Uterus (tissue), 4 donors: ENCODE measurements at places on chromosomes 7 and 10. TPM values are rescaled to one million over a fixed set of nuclear protein-coding genes. Genes with fewer than 3 reads are reported as not detected.

Gene SLC29A3
- 13.8 TPM for total RNA-seq

Gene NODAL
- total RNA-seq, result not detected

Gene DMBT1
- 0.15 TPM for total RNA-seq

Gene ANKRD61
- total RNA-seq, result not detected

Gene PIK3AP1
- total RNA-seq, result 1.7 TPM

Gene EXOC6
- 4.9 TPM for total RNA-seq

Gene PLCE1
- total RNA-seq, result 7.1 TPM

Gene ENTPD1
- total RNA-seq, result 42.4 TPM

DNA sequence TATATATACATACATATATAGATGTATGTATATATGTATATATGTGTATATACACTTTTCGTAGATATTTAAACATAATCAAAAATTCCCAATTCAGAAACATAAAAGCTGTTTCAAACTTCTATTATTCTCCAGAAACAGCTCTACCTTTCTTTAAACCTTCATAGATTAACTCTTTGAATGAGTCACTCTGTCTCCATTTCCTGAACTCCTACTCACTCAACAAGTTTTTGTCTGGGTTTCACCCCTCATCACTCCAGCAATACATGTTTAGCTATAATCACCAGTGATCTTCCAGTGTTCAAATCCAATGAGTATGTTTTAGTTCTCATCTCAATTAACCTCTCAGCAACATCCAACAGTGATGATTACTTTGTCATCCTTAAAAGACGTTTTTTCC lies 9.6 kb downstream of the DGKB start:
- DNase-seq, result no peak
- H3K4me1 ChIP-seq, result no peaks in the 10 kb centered on the region
- no peaks in the 10 kb centered on the region for H3K27me3 ChIP-seq
- peaks cover 3% of the 10 kb centered on the region for H3K36me3 ChIP-seq
- H3K27ac ChIP-seq, result no peak overlapping the region

DNA sequence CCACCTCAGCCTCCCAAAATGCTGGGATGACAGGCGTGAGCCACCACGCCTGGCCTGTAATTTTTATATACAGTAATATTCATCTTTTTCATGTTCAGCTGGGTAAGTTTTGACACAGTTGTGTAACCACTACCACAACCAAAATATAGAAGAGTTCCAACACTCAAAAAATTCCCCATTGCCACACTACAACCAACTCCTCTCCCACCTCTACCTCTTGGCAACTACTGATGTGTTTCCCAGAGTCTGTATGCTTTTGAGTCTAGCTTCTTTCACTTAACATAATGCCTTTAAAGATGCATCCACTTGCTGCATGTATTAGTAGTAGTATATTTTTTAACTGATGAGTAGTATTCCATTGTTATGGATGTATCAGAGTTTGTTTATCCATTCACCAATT lies 90.7 kb downstream of the SRPK2 start:
- H3K4me3 ChIP-seq, result no peak overlapping the region
- no peaks in the 10 kb centered on the region for H3K27me3 ChIP-seq
- no peaks in the 10 kb centered on the region for H3K36me3 ChIP-seq
- DNase-seq, result no peak

DNA sequence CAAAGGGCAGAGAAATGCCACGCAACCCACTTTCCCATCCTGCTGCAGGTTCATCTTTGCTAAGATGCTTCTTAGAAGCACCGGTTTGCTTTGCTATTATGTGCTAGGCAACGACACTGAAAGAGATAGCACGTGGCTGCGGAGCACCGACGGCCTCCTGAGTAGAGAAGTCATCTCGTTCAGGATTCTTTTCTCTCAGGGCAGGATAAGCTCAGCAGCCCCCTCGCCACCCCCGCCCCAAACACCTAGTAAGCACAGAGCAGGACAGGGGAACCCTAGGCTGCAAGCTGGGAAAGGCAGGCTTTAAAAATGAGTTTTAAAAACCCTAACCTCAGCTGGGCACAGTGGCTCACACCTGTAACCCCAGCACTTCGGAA lies 15.0 kb downstream of the ASB13 start:
- no peaks in the 10 kb centered on the region for H3K36me3 ChIP-seq
- DNase-seq, result no peak
- no peak overlapping the region for H3K27ac ChIP-seq
- H3K4me1 ChIP-seq, result no peaks in the 10 kb centered on the region
- no peaks in the 10 kb centered on the region for H3K27me3 ChIP-seq

DNA sequence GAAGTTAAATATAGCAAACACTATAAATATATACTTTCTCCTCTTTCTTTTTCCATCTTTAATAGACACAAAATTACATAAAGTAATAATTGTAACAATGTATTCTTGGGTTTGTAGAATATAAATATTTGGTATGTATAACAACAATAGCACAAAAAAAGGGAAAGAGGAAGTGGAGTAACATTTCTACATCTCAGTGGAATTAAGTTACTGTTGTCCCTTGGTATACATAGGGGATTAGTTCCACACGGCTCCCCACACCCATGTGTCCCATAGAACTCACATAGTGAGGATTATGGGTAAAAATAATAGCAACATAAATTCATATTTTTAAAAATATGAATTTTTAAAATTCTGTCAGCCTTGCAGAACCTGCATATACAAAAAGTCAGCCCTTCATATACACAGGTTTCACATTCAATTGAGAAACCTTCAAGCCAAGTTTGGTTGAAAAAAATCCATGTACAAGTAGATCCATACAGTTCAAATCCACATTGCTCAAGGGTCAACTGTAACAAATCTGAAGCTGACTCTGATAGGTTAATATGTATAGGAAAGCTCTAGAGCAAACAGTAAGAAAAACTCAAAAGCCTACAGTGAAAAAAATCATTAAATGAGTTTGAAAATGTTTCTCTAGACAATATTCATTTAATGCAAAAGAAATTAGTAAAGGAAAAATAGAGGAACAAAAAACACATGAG lies 92.4 kb downstream of the HYCC1 start:
- no peaks in the 10 kb centered on the region for H3K4me1 ChIP-seq
- no peak overlapping the region for H3K4me3 ChIP-seq
- no peaks in the 10 kb centered on the region for H3K27me3 ChIP-seq
- H3K36me3 ChIP-seq, result no peaks in the 10 kb centered on the region

DNA sequence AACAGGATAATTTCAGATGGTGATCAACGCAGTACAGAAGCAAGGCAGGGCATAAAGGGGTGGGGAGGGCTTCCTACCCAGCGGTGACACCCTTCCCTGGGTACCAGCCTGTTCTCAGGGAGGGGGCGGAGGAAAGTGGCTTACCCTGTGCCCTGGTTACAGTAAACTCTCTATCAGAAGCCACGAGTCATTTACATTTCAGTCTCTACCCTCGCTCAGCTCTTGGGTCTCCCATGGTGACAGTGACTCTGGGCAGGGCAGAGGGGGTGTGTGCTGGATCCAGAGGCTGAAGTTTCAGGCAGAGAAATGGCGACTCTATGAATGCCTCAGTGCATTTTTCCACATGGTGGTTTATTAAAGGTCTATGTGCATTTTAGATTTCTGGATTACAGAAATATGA lies 107.0 kb downstream of the ADARB2 start:
- H3K27ac ChIP-seq, result no peak overlapping the region
- no peaks in the 10 kb centered on the region for H3K4me1 ChIP-seq
- H3K4me3 ChIP-seq, result no peak overlapping the region
- H3K36me3 ChIP-seq, result no peaks in the 10 kb centered on the region

DNA sequence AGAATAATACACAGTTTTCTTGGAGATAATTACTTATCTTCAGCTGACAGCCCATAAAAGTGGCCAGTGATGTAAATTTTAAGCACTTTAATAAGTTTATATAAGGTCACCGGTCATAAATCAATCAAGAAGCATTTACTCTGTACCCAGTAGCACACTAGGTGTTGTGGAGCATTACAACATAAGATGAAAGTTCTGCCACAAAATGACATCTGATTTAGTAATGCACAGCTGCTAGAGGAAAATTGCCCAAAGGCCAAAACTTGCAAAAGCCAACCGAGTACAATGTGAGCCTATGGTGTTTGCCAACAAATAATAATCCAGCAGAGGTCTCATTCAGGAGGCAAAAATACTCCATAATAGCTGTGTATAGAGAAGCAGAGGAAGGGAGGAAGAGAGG lies 63.6 kb downstream of the GPR37 start:
- H3K4me1 ChIP-seq, result no peaks in the 10 kb centered on the region
- no peak overlapping the region for H3K4me3 ChIP-seq
- H3K27me3 ChIP-seq, result no peaks in the 10 kb centered on the region

- no peaks in the 10 kb centered on the region for H3K4me1 ChIP-seq
- H3K4me3 ChIP-seq, result no peak overlapping the region
- H3K36me3 ChIP-seq, result no peaks in the 10 kb centered on the region
- DNase-seq, result no peak
Measured at GRCh38 chr7:121741896-121742295, 131.1 kb upstream of the PTPRZ1 start.

DNA sequence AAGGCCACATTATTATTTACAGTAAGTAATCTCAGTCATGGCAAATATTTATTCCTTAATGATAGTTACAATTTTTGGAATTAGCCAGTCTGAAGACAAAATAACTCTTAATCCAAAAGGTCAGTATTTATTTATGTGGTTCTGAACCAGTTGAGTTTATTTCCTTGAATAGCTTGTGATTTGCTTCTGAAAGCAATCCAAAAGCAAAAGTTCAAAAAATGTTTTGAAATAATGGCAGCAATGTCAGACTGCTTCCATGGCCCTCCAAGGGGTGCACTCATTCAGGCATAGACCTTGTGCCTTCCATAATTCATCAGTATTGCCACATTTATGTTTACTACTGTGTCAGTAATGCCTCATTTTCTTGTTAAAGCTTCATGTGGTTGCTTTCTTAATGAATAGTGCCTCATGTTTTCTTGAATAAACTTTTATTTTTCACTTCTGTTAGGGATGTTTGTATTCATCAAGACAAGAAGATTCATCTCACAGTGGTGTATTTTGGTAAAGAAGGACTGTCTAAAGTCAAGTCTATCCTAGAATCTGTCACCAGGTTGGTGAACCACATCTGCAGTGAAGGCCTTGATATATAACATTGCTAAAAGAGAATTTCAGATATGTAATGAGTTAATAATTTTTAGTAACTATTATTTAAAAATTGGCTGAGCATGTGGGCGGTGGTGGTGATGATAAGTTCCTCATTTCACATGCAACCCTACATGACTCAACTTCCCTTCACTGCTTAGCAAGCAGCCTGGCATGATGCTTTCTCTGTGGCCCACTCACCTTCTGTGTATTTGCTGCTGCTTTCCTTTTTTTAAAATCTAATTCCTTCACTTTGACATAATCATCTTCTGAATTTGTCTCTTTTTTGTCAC lies 22.0 kb downstream of the CSGALNACT2 start:
- H3K36me3 ChIP-seq, result no peaks in the 10 kb centered on the region
- H3K4me3 ChIP-seq, result no peak overlapping the region
- H3K4me1 ChIP-seq, result no peaks in the 10 kb centered on the region
- H3K27me3 ChIP-seq, result no peaks in the 10 kb centered on the region
- no peak overlapping the region for H3K27ac ChIP-seq

GRCh38 chr7:159017741-159018140 lies 126.9 kb downstream of the VIPR2 start:
- no peaks in the 10 kb centered on the region for H3K27me3 ChIP-seq
- H3K27ac ChIP-seq, result no peak overlapping the region
- no peak overlapping the region for H3K4me3 ChIP-seq
- no peak for DNase-seq
- no peaks in the 10 kb centered on the region for H3K36me3 ChIP-seq

GRCh38 chr7:123348690-123349089 lies 148.9 kb upstream of the SLC13A1 start:
- H3K4me1 ChIP-seq, result no peaks in the 10 kb centered on the region
- H3K27me3 ChIP-seq, result no peaks in the 10 kb centered on the region
- no peak for DNase-seq
